ENCODE measurements at places on chromosomes 7 and 10.

GRCh38 chr7:2663960-2664359 lies 24.0 kb upstream of the AMZ1 start:
- DNase-seq, result no peak

DNA sequence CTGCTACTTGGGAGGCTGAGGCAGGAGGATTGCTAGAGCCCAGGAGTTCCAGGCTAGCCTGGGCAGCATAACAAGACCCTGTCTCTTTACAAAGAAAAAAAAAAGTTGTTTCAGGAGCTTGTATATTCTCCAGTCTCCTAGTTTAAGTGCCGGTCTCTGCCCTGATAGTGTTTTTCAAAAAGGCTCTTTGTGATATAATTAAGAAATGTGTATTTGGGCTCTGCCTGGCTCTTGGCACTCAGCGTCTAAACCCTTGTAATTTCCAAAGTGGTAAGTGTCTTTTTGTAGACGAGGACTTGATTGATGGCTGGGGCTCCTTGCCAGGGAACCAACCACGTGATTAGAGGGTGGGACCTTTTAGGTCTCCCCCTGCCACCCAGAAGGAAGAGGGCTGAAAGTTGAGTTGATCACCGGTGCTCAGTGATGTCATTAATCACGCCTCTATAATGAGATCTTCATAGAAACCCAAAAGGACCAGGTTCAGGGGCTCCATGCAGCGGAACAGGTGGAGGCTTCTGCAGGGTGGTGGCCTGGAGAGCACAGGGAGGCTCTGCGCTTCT lies 4.4 kb downstream of the EIF3B start:
- DNase-seq, result no peak

DNA sequence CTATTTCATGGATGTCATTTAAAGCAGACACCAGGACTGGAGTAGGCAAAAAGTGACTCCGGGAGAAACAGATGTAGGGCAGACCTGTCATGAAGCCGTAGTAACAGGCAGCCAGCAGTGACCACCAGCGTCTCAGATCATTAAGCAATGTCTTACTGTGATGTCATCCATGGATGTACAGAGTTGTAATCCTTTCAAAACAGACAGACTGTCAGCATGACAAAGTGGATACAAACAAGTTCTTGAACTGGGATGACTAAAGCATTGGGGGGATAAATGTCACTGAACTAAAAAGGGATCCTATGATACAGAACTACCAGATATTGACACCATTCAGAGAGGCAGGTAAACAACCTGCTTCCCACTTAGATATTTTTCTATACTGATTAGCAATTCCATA lies 675.5 kb downstream of the PARD3 start:
- DNase-seq, result no peak

DNA sequence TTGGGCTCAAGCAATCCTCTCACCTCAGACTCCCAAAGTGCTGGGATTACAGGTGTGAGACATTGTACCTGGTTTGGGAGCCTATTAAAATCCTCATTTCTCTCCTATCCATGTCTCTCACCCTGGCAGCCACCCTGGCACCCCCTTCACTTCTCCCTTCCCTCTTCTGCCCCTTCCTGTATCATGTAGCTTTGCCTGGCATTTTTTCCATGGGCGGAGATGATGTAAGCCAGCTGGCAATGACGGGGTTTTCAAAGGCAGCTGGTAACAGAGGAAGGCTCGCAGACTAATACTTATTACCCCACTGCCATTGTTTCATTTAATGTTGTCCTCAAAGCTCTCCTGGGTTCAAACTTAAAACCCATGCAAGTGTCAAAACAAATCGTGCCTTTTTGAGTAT lies 61.9 kb downstream of the RGS10 start:
- DNase-seq, result no peak

- no peak for DNase-seq
Observed at GRCh38 chr7:98869027-98869596, 702 bp downstream of the TMEM130 start.

DNA sequence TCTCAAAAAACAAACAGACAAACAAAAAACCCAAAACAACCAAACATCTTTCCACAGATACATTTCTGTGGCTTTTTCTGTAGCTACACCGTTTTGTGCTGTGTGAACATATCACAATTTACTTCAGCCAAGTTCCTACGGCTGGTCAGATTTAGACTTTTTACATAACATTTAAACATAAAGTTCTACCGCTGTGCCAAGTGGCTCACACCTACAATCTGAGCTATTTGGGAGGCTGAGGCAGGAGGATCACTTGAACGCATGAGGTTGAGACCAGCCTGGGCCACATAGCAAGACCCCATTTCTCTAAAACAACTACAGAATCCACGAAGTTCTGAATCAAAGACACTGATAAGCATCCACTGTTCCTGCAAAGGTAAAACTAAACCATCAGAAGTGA lies 30.3 kb downstream of the DAGLB start:
- no peak for DNase-seq

- DNase-seq, result no peak
Observed at GRCh38 chr10:27383595-27384542, 120.2 kb upstream of the RAB18 start.
